Airway epithelial cell (primary cell): ENCODE measurements at places on chromosomes 16 and 17. TPM values are rescaled to one million over a fixed set of nuclear protein-coding genes. Genes with fewer than 3 reads are reported as not detected.

Gene SPATA32
- not detected in 2 replicates for total RNA-seq

Gene RASD1
- total RNA-seq, result 0.42 and 0.85 TPM in 2 replicates

Gene KRT40
- 0.07 TPM in 1 of 2 replicates, not detected in the other for total RNA-seq

Gene CFAP119
- 1.7 and 3.0 TPM in 2 replicates for total RNA-seq

Gene ABCA9
- total RNA-seq, result under 0.01 TPM in 1 of 2 replicates, not detected in the other

Gene MOSMO
- 7.9 and 8.4 TPM in 2 replicates for total RNA-seq

Gene TEX14
- not detected in 2 replicates for total RNA-seq

Gene PLA2G10
- total RNA-seq, result not detected in 2 replicates

Gene ACSM5
- total RNA-seq, result not detected in 2 replicates
